ENCODE measurements at places on chromosomes 3 and 15. TPM values are rescaled to one million over a fixed set of nuclear protein-coding genes. Genes with fewer than 3 reads are reported as not detected.

Gene B3GALNT1
- total RNA-seq: 12.3 TPM

Gene COPS2
- 50.8 TPM for total RNA-seq

Gene THSD4
- 102 TPM for total RNA-seq

Gene LYZL4
- not detected for total RNA-seq

Gene MEX3B
- total RNA-seq: 9.6 TPM

Gene CEP19
- 1.6 TPM for total RNA-seq

Gene DUSP7
- total RNA-seq: 37.5 TPM

Gene MESP2
- total RNA-seq: not detected

Gene SAMD7
- not detected for total RNA-seq

Gene MUC20
- total RNA-seq: not detected

Gene C3orf49
- total RNA-seq: not detected

Gene PLS1
- 2.1 TPM for total RNA-seq

Gene WHAMM
- total RNA-seq: 6.8 TPM

Gene SCN11A
- total RNA-seq: under 0.01 TPM
